MCF 10A (cell line): ENCODE measurements at places on chromosomes 11 and 22. TPM values are rescaled to one million over a fixed set of nuclear protein-coding genes. Genes with fewer than 3 reads are reported as not detected.

The MUC2 gene
- total RNA-seq = 0.02 TPM in 2 replicates

The GSTT2B gene
- total RNA-seq = 15.6 and 22.7 TPM in 2 replicates

DNA sequence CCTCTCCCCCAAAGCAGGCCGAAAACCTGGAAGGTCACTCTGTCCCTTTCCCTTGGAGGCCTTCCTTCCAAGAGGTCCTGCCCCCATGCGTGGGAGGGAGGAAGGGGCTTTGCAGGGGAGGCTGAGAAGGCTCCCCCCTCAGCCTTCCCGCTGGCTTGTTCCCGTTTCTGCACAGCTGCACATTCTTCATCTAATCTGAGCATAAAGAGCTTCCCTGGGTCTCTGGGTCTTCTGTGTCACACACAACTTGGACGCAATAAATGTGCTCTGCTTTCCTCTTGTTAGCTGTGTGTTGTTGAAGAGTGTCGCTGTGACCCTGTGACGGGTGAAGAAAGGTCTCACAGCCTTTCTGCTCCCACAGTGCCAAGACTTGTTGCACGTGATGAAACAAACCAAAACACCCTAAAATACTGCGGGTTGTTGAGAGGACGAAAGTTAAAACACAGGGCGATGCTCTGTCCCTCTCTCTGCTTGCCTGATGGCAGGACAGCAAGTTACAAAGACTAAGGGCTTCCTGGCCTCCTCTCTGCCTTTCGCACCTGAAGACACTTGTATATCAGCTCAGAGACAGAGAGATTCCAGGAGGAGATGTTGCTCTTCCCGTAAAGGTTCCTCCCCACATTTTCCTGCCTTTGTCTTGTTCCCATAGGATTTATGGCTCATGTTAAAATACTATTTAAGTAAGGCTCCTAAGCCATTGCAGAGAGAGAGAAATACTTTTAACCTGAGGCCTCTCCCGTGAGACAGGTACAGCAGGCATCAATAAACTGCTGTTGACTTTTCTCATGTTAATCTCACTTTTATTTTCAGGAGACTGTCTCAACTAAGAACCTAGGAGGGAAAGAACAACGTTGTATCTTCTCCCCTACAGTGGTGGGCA lies 15.4 kb upstream of the IFITM3 start:
- H3K27ac ChIP-seq = no peak overlapping the region
- no peak for DNase-seq
- no peak overlapping the region for H3K4me3 ChIP-seq
- no peaks in the 10 kb centered on the region for H3K4me1 ChIP-seq
- no peaks in the 10 kb centered on the region for H3K36me3 ChIP-seq

The PARVG gene
- 0.23 TPM in 1 of 2 replicates, not detected in the other for total RNA-seq

The PES1 gene
- total RNA-seq = 114 and 145 TPM in 2 replicates

- H3K4me3 ChIP-seq = no peak overlapping the region
- peak; percentile 29 for DNase-seq
- H3K36me3 ChIP-seq = peaks cover 73% of the 10 kb centered on the region
- H3K4me1 ChIP-seq = peaks cover 8% of the 10 kb centered on the region
- no peaks in the 10 kb centered on the region for H3K27me3 ChIP-seq
Measured at GRCh38 chr11:27497284-27497866, 9.2 kb downstream of the LIN7C start.

The DRICH1 gene
- total RNA-seq = not detected in 2 replicates

DNA sequence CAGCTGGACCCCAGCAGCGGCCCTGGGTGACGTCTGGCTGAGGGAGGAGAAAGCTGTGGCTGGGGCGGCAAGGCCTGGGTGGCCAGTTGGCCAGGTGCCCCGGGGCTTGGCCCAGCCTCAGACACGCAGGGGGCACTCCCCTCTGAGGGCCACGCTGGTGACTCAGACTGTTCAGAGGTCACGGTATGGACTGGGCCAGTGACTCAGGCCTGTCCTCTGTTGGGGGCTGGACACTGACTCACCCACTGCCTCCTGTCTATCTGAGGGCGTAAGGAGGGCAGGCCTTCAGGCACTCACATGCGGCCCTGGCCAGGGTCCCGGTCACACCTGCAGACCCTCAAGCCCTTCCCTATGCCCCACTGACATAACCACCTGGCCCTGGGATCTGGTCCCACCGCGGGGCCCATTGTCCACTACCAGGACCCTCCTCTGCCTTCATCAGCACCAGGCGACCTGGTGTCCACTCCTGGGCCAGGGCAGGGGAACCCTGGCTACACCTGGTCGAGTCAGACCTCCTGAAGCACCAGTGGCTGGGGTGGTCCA lies 3.7 kb upstream of the MUC5AC start:
- no peaks in the 10 kb centered on the region for H3K36me3 ChIP-seq
- H3K4me1 ChIP-seq = no peaks in the 10 kb centered on the region
- H3K27ac ChIP-seq = no peak overlapping the region
- DNase-seq = peak; percentile 87
- H3K27me3 ChIP-seq = no peaks in the 10 kb centered on the region
- H3K4me3 ChIP-seq = no peak overlapping the region

The CHRNA10 gene
- 2.3 and 2.5 TPM in 2 replicates for total RNA-seq
